ENCODE measurements at places on chromosomes 6 and 20.

- no peak for DNase-seq
These were observed 142.5 kb downstream of the CD164 start for GRCh38 chr6:109239651-109240321.

DNA sequence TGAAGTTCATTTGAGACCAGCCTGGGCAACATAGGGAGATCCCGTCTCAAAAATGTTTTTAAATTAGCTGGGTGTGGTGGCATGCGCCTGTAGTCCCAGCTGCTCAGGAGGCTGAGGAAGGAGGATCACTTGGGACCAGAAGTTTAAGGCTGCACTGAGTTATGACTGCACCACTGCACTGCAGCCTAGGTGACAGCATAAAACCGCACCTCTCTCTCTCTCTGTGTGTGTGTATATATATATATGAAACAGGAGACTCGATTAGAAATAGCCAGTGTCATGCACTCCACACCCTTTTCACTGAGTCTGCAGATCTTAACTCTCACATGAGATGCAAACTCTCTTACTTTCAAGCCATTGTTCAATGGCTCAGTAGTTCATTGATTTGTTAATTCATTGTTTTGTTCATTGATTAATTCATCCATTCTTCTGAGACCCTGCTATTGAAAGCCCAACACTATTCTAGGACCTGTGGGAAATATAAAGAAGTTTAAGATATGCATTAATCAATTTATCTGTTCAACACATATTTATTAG lies 52.4 kb upstream of the MRPS10 start:
- no peak for DNase-seq

DNA sequence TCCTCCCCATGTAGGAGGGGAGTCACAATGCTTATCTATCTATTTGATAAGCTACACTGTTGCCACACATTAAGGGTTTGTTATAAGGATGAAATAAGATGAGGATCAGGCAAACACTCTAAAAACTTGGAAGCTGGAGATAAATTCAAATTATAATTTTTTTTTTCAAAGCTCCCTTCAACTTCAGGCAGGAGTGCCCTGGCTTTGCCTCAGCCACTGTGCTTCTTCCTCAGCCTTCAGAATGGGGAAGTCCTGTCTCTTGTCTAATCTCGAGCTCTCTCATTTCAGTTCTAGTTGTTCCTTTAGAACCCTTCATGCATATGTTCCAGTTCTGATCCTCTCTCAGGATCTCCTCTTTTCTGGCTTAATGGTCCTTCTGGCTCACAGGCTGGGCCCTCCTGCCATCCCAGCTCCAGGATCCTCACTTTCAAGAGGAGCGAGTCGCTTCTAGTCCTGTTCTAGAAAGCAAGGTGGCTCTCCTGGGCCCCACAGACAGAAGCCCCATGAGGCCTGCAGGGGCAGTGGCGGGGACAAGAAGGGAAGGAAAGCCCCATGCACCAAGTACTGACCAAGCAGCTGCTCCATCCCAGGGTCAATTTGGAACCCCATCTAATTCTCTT lies 164.3 kb downstream of the VEGFA start:
- DNase-seq = peak; percentile 18

DNA sequence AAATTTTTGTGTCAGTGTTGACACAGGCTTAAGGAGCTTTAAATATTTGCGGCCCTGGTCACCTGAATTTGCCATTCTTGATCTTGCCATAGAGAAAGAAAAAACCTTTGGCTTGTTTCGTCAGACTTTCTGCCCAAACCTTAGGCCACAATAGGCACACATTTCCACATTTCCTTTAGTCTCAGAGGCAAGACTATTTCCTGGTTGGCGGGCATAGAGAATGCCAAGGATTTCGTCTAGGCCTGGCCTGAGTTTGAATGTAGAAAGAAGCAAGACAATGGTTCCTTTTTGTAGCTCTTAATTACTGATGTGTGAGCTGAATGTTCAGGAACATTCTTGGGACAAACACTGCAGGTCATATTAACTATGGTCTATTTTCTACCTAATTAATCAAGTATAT lies 108.1 kb downstream of the TRMT11 start:
- no peak for DNase-seq

DNA sequence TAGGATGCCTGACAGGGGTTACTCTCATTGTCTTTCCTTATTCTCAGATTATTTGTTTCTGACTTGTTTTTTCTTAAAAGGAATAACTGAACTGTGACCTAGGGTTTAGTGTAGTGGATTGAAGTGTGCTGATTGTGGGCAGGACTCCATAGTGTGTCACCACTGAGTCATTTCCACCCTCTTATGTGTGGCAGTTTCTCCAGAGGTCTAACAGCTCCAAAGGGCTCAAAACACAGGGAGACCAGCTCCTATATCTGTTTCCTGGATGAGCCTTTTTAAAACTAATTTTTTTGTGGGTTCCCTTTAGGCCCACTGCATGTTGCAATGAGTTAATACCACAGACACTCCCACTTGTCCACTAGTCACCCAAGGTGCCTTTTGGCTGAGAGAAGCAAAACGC lies 951.1 kb upstream of the ADGRB3 start:
- DNase-seq = no peak

- no peak for DNase-seq
These were observed 302.2 kb upstream of the EPHA7 start for GRCh38 chr6:93721386-93722048.

DNA sequence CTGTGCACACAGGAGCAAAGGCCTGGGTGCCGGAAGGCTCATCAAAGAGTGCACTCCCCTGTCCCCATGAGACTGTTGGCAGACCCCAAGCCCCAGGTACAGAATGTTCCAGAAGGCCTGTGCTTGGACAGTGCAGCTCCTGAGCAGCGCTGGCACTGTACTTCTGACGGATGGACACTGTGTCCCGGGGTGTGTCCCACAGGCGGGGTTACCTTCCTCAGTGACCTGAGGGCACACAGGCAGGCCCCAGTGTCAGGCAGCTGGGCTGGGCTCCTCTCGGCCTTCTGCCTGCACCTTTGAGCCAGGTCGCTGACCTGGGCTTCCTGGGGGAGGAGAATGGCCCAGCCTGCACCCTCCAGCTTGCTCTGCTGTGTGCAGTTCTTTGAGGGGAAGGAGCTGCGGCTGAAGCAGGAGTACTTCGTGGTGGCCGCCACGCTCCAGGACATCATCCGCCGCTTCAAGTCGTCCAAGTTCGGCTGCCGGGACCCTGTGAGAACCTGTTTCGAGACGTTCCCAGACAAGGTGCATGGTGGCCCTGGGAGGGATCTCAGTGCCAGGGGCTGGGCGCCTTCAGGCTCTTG lies 30.1 kb downstream of the PYGB start:
- DNase-seq = peak; percentile 7

- DNase-seq = no peak
These were observed 137.9 kb downstream of the PKHD1 start for GRCh38 chr6:51949526-51949925.

DNA sequence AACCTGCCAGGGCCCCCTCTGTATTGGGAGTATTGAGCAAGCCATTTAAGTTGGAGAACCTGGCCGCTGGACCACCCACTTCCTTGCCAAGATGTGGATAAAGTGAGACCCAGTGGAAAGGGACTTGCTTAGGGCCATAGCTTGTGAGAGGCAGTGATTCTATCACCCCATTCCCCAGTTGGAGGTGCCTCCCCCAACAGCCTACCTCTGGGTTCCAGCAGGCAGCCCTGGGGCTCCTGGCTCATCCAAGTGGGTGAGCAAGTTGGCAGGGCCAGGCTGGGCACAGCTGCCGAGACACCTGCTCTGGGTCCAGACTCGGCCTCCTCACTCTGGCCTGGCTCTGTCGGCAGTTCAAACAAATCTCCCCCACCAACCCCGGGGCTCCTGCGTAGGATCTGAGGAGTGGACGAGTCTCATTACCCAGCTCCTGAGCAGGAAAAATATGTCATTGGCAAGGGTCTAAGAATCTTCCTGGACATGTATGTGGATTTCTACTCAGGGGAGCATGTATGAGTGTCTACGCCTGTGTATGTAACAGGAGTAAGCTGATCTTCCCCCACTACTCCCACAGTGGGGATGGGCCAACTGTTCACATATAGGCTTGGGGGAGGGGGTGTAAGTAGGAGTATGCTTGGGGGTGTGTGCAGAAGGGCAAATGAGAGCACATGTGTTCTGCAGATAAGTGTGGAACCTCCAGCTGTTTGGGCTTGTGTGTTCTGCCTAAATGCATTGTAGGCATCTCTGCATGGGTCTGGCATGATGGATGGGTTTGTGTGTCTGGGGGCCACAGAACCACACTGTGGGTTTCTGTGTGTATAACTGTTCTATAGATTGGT lies 1.9 kb downstream of the ID1 start:
- peak; percentile 69 for DNase-seq

GRCh38 chr6:142698751-142699150 lies 246.2 kb downstream of the HIVEP2 start:
- DNase-seq = no peak

DNA sequence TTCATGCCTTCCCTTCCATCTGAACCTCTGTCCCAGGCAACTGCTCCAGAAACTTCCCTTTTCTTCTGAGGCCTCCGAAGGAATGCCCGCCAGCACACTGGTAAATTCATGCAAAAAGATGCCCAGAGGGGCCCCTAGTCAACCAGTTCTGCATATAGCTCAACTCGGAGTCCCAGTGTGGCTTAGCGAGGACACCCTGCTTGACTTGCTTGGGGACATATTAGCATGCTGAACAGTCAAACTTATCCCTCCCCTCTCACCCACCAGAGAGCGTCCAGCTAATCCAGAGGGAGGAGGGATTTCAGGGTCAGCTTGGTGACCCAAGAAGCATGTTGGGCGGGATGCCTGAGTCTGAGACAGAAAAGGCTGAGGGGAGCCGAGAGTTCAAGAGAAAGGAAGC lies 23.0 kb upstream of the MDFI start:
- no peak for DNase-seq

DNA sequence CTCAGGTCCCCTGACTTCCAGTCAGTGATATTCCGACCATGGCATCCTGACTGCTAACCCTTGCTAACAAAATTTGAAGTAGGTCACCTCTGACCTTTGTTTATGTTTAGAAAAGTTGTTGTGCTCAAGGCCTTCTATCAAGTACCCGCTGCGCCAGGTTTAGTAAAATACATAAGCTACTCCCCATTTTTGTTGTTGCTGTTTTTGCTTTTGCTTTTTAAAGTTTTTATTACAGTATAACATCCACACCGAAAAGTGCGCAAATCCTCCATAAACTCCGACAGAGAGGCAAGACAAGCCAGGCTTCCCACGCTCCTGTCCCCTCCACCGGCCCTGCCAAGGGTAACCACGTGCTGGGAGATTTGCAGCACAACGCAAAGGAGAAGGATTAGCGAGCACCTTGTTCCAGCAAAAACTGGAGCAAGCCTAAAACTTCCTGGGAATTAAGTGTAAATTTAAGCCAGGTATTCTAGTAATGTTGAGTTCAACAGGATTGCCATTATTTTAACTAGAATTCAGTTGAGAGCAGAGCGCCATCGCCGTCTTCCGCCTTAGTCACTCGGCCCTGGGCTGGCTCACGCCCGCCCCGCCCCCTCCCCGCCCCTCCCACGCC lies 17.8 kb upstream of the HMGN4 start:
- no peak for DNase-seq

GRCh38 chr20:9021699-9022098 lies 47.2 kb upstream of the PLCB4 start:
- no peak for DNase-seq

GRCh38 chr6:113432521-113433334 lies 424.4 kb upstream of the MARCKS start:
- no peak for DNase-seq

- no peak for DNase-seq
These were observed 508.3 kb downstream of the PRKN start for GRCh38 chr6:162219266-162219665.

DNA sequence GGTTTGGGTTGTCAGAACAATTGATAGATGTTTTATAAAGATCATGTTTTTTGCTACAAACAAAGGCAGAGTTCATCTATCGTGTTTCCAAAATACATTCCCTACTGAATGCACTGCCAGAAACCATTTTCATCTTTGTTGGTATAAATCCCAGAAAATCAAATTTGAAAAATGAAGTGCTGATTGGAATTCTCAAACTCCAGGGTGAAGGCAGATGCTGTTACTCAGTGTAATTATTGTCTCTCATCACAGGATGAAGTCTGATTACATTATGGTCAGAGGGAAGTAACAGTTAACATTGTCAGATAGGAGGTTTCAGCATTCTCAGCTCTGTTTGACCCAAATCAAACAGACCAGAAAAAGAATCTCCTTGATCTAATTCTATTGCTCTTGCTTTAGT lies 198.4 kb upstream of the KCNK16 start:
- no peak for DNase-seq

DNA sequence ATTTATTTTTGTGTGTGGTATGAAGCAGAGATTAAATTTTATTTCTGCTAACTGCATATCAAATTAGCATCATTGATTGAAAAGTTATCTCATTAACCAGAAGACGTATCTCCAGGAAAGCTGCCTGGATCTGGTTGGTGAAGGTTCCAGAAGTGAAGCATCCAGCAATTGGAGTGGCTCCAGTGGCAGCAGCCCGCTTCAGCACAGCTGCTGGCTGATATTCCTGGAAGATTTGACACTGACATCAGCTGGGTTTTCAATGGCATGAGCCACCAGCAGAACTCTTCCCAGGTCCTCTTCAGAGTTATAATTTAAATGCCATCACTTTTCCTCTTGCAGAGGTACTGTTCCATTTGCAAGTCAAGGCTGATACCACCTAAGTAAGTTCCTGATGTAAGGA lies 363.5 kb downstream of the BCKDHB start:
- no peak for DNase-seq

GRCh38 chr6:149923327-149923986 lies 536 bp upstream of the RAET1G start:
- no peak for DNase-seq

DNA sequence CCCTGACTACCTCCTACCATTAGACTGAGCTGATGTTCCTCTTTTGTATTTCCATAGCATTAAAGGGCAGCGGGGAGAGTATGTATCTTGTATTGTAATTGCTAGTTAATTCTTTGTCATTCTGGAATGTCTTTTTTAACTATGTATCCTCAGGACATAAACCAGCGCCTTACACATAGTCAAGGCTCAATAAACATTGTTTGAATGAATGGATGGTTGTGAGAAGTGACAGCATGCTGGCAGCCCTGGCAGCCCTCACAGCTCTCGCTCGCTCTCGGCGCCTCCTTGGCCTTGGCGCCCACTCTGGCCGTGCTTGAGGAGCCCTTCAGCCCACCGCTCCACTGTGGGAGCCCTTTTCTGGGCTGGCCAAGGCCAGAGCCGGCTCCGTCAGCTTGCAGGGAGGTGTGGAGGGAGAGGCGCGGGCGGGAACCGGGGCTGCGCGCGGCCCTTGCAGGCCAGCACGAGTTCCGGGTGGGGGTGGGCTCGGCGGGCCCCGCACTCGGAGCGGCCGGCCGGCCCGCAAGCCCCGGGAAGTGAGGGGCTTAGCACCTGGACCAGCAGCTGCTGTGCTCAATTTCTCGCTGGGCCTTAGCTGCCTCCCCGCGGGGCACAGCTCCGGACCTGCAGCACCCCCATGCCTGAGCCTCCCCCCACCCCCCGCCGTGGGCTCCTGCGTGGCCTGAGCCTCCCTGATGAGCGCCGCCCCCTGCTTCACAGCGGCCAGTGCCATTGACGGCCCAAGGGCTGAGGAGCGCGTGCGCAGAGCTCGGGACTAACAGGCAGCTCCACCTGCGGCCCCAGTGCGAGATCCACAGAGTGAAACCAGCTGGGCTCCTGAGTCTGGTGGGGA lies 93.1 kb downstream of the RNF182 start:
- no peak for DNase-seq

All from psoas muscle (tissue), 8 donors.